ENCODE measurements at places on chromosomes 2 and 18.

DNA sequence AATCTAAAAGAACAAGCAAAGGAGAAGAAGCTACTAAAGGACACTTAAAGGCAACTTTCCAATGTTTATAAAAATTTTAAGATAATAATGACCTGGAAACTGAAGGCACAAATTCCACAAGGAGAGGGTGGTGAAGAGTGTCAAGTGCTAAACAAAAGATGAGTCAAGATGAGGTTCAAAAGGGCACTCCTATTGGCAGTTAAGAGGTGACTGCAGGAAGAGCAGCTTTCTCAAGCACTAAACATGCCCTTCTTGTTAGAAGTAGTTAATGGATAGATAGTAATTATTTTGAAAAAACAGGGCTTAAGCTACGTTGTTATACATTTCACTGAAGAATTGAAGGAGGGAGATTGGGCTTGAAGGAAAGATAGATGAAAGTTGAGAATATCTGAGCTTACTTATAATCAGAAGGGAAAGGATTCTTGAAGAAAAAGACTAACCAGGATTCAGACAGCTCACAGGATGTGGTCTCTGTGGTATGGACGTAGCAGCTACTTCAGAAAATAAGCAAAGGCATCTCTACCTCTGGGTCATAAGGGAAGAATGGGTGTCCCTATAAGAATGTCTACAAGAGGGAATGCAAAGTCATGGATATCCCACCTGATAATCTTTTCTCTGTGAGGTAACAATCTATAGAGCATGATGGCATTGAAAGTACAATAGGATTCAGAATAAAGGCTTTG is 454.7 kb upstream of the SLC39A10 start:
- peak; percentile 20 for DNase-seq

GRCh38 chr2:235966932-235967757 is 201.0 kb downstream of the GBX2 start:
- DNase-seq = no peak

DNA sequence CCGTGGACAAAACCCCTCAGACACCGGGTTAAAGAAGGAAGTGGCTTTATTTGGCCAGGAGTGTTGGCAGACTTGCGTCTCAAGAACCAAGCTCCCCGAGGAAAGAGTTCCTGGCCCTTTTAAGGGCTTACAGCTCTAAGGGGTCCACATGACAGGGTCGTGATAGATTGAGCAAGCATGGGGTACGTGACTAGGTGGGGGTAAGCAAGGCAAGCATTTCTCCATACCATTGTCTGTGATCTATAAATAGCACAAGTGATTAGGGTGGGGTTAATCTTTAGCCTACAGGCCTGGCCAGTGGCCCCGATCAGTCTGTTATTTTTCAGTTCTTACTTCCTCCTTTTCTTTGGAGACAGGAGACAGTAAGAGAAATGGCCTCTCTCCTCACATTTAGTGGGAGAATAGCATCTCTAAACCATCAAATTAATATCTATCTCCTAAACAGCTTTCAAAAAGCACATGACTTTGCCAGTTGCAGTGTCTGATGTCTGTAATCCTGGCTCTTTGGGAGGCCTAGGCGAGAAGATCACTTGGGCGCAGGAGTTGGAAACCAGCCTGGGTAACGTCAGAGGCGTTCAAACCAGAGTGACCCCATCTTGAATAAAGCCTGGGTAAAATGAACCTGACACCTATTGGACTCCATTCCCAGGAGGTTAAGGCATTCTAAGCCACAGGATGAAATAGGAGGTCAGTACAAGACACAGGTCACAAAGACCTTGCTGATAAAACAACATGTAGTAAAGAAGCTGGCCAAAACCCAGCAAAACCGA is 18.3 kb upstream of the CNOT11 start:
- no peak for DNase-seq

GRCh38 chr2:85266146-85267041 is 61.4 kb downstream of the TGOLN2 start:
- peak; percentile 54 for DNase-seq

DNA sequence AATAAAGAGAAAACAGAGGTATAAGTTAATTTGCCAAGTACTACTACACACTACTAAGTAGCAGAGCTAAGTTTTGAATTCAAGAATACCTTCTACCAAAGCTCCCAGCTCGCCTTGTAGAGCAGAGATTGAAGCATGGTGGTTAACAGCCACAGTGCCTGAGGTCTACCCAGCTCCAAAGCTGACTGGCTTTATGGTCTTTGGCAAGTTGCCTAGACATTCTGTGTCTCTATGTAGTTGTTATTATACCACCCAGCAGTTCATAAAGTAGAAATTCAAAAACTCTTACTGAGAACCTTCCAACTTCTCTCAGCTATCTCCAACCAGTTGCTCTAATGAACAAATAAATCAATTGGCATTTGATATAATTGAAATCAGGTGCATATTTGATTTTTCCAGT is 87.8 kb downstream of the PDE11A start:
- no peak for DNase-seq

- no peak for DNase-seq
Measured at GRCh38 chr18:79518028-79518682, 122.4 kb downstream of the NFATC1 start.

GRCh38 chr2:103959174-103960128 is 894.5 kb upstream of the POU3F3 start:
- DNase-seq = no peak

GRCh38 chr2:23380562-23381065 is 4.4 kb upstream of the KLHL29 start:
- DNase-seq = peak; percentile 36

GRCh38 chr2:212939777-212940531 is 211.5 kb downstream of the IKZF2 start:
- DNase-seq = no peak

GRCh38 chr18:24209558-24209957 is 70.7 kb downstream of the CABYR start:
- no peak for DNase-seq

GRCh38 chr2:46144133-46144800 is 152.9 kb upstream of the EPAS1 start:
- no peak for DNase-seq

DNA sequence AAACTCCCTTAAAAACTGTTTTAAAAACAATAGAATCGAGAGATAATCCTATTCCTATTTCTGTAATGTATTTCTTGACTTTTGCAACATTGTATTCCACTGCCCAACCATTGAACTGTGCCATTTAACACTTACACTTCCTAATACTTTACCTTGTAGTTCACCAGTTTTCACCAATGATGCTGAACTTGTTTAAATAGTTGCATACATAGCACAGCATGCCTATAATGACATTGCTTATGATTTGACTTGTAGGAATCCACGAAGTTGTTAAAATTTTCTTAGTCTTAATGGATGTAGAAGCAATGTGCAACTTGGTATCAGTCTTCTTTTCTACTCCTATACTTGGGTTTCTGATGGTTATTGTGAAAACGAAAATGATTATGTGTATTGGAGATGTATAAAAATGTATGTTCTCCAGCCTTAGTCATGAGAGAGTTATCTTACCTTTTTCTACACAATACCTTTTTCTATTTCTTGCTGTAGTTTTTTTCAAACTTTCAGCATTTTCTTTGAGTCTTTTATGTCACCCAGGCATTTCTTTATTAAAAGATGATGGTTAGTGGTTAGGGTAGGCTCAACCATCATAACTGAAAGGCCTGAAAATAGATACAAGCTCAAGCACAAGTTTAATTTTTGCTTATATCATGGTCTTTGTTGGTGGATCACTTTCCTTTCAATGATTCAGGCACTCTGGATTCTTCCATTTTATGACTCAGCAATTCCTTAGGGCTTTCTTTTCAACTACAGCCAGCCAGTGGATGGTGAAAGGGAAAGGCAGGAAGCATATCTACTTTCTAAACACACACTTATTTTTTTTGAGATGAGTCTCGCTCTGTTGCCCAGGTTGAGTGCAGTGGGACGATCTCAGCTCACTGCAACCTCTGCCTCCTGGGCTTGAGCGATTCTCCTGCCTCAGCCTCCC is 9.4 kb downstream of the GPD2 start:
- no peak for DNase-seq

DNA sequence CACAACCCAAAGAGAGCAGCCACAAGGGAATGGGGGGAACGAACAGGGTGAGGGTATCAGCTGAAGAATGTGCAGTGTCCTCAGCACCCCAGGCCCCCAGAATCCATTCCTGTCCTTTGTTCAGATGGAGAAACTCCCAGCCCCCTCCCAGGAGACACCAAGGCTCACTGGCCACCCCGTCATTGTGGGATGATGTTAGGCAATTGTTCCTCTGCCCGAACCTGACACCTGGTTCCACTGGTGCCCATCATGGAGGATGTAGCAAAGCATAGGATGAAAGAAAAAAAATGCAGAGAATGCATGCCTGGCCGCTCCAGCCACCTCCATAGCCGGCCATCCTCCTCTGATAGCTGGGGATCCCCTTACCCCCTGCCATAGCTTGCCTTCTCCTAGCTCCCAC is 197.3 kb upstream of the TWIST2 start:
- no peak for DNase-seq

DNA sequence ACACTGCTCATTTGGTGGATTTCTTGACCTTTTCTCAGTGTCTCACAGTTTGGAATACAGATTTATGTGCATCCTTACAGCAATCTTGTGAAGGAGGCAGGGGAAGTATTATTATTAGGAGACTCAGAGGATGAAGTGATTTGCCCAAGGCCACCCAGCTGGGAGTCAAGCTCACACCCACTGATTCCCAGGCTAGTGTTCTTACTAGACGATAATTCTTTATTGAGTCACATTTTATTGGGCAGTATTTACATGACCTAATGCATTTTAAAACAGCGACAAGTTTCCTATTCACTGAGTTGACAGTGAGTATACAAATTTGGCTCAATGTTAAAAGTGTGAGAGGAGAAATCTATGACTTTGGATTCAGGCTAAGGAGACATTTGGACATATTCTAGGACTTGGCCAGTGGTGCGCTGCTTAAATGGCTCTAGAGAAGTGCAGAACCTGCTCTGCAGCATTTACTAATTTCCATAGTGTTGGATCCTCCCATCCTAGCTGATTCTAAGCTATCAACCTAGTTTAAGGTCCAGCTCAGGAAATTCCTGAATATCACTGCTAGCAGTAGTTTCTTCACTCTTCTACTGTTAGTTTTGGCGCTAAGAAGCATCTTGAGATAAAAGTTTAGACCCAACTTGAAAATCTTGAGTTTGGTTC is 199.3 kb downstream of the MTX2 start:
- DNase-seq = no peak

GRCh38 chr2:199594443-199594842 is 136.7 kb upstream of the SATB2 start:
- DNase-seq = no peak

DNA sequence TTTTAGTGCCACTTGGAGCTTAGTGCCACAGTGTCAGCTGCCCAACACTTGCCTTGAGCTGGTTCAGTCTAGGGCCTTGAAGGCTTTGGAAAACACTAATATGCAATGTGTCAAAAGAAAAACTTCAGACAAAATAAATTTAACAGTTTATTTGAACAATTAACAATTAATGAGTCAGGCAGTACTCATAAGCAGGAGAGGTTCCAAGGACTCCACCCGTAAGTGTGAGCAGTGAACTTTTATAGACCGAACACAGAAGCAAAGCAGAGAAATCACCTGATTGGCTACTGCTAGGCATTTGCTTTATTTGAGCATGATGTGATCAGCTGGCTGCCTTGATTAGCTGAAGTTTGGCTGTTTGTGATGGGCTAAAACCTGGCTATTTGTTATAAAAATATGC is 49.5 kb upstream of the TBC1D8 start:
- no peak for DNase-seq

DNA sequence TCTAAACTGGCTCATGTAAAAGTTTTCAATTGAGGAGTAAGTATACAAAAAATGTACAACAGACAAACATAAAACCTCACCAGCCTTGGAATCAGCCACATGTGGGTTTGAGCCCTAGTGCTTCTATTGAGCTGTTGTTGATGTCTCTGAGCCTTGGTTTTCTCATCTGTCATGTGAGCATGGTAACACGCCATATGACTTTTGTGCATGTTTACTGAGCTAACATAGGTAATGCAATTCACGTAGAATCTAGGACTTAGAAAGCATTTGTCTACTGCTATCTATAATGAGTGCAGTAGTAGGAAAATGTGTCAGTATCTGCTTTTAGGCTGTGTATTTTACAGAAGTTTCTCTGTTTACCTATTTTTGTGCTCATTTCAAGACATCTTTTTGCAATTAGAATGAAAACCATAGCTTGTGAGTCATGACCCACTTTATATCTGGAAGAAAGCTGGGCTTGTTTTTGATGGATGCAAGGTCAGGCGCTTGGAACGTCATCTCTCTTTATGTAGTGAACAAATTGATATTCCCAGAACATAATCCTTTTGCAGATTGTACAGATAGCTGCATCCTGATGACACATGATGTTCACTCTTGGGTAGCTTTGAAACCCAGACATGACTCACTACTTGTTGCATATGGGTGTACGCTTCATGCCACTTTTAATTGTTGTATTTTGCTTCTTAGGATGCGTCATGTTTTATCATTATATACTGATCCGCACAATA is 94.3 kb downstream of the RNF144A start:
- DNase-seq = no peak

GRCh38 chr18:9140381-9140780 is 3.8 kb downstream of the ANKRD12 start:
- no peak for DNase-seq

- DNase-seq = no peak
Measured at GRCh38 chr2:69604026-69604678, 39.4 kb downstream of the AAK1 start.

DNA sequence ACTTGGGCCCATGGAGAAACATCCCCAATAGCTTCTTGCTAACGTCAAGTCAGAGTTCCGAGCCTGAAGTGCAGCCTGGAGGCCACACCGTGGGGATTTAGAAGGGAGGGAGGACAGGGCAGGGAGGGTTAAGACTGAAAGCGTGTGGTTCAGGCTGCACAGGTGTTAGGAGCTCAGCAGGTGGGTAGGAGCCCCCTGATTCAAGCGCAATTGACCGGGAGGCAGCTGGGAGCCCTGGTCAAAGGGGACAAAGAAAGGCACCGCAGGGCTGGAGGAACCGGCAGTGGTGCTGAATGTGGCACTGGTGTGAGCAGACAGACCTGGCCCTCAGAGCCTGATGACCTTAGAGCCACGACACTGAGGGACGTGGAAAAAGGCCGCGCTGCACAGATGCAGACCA is 149.6 kb downstream of the TMEM18 start:
- no peak for DNase-seq

DNA sequence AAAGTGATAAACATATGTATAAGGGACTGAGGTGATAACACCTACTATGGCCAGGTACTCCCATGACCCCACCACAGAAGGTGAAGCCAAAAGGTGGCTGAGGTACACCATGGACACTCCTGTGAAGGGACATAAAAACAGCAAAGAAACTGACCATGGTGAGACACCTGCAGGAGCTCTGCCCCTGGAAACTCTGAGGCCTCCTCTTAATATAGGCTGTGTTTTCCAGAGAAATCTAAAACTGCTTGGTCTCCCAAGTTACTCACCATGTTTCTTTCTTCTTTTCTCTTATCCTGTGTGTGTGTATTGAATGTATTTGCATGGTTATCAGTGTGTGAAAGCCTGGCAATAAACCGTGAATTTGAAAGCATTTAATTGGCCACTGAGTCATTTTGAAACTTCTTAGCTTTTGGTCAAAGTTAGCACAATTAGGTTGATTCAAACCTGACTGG is 739.3 kb upstream of the GCFC2 start:
- no peak for DNase-seq

Data from CD4-positive, alpha-beta memory T cell (primary cell).